GOT3 (cell line): ENCODE measurements at places on chromosomes 1 and 21.

GRCh38 chr1:21175324-21175669, 1.4 kb downstream of the EIF4G3 start:
- no peak for DNase-seq

DNA sequence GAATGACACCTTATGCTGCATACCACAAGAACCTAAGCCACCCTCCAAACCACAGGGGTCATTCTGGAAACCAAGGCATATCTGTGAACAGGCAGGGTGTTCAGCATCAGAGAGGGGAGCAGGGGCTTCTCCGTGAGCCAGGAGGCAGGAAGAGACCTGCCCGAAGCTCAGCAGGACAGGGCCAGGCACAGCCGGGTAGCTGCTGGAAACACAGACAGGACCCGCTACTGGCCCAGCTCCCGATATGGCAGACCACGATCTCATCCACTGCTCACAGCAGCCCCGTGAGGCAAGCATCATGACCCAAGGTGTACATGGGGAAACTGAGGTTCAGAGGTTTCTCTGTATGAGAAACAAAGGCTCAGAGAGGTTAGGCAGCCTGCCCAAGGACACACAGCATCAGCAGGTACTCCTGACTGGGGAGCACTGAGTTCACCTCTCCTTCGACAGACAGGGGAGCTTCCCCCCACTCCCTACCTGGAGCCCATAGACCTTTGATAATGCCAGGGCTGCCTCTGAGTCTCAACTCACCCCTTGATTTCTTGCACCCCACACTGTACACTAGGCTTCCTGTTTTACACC, 317.7 kb downstream of the MATN1 start:
- no peak for DNase-seq

DNA sequence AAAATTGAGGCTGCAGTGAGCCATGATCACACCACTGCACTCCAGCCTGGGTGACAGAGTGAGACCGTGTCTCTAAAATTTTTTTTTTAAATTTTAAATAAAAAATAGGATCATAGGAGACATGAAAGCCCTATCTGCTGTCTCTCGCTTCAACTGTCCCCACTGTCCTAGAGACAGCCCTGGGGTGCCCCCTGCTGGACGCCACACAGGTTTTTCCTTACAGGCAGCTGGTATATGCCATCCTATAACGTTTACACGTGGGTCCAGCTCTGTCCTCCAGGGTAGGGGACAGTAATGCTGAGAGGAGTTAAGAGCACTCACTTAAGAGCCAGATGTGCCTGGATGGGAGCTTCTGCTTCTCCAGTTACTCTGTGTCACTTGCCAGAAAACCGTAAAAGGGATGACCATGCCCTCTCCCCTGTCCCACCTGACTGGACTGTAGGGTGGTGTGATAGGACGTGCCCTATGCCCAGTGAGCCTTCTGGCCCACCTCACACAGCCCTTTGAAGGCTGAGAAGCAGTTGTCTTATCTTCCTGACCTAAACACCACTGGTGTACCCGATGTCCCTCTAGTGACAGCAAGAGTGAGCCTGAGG, 8.5 kb downstream of the FBXO2 start:
- DNase-seq = no peak

- DNase-seq = no peak
These were observed 116.1 kb upstream of the SPATA6 start for GRCh38 chr1:48588061-48588460.

DNA sequence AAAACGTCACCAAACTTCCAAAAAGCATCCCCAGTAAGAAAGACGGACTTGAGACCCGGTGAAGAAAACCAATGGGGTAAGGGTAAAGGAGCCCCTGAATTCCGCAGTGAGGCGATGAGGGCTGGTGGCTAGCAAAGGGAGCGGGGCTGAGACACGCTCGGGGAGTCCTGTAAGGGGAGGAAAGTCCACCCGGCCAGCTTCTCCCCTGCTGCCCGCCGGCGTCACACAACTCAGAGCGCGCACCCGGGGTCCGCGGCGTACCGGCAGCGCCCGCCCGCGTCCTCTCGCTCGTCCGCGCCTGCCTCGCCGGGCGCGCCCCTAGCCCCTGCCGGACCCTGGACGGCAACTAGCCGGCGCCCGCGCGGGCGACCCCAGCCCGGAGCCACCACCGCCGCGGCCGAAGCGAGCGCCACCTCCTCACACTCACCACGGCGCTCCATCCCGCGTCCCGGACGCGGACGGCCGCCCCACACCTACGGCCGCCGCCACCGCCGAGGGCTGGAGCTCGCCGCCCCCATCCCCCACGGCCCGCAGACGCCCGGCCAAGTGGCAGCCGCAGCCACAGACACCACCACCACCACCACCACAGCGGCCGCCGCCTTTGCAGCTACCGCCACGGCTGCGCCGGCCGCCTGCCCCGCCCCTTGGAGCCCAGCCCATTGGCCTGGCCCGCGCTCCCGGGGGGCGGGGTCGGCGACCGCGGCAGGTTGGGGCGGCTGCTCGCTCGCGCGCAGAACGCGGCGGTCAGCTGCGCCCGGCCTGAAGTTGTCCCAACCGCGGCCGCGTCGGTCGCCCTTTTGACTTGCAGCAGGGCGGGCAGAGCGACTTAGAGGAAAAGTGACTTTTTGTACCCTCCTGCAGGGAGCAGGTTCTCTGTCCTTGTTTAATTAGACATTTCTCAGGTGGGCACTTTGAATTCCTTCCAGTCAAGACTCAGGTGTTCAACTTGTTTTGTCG, 10.0 kb upstream of the ARHGAP29 start:
- DNase-seq = no peak

DNA sequence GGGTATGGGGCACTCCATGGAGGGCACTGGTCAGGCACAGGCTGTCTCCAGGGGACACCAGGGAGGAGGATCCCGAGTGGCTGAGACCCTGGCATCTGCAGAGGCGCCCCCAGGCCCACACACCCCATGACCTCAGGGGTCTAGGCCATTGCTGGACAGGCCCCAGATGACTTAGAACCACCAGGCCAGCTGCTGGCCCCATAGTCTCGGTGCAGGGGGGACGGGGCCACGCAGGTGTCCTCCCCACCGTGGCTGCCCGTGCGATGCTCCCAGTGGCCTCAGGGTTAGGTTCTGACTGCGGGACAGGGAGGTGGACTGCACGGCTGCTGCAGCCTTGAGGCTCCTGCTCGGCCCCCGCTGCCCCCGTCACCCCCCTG, 44.0 kb downstream of the MORN1 start:
- DNase-seq = no peak

GRCh38 chr21:17802572-17802971, 16.6 kb downstream of the C21orf91 start:
- no peak for DNase-seq

GRCh38 chr21:33510826-33511225, 19.3 kb upstream of the DNAJC28 start:
- DNase-seq = no peak
